Right lobe of liver (tissue), 6 donors: ENCODE measurements at places on chromosomes 2 and 18.
A peak's percentile ranks its signal among the peaks of the same experiment; 100 is the strongest.

- H3K36me3 ChIP-seq, result no peaks in the 10 kb centered on the region
- H3K27me3 ChIP-seq, result no peaks in the 10 kb centered on the region
- no peak overlapping the region for H3K4me3 ChIP-seq
- no peaks in the 10 kb centered on the region for H3K4me1 ChIP-seq
- no peak for DNase-seq
- no peak overlapping the region for H3K27ac ChIP-seq
Observed at GRCh38 chr2:234032279-234032856, 18.1 kb upstream of the SPP2 start.

DNA sequence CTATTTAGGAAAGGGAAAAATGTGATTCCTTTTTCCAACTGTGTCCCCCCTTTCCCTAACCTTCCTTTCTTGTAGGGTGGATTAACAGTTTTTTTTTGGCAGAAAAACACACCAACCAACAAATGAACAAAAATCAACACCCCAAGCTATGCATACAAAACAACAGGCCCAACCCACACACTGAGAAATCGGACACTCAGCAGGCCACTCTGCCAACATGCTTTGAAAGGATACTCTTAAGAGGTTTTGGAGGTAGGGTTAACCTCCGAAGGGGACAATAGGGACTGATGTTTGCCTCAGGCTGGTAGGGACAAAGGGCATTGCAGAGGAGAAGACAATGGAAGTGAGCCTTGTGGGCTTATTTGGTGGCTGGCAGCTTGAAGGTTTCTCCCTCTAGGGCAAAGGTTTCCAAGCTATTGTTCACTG, 33.1 kb upstream of the POLE4 start:
- no peaks in the 10 kb centered on the region for H3K27me3 ChIP-seq
- H3K4me3 ChIP-seq, result no peak overlapping the region
- DNase-seq, result no peak
- H3K4me1 ChIP-seq, result no peaks in the 10 kb centered on the region
- no peaks in the 10 kb centered on the region for H3K36me3 ChIP-seq

- H3K4me1 ChIP-seq, result no peaks in the 10 kb centered on the region
- H3K36me3 ChIP-seq, result no peaks in the 10 kb centered on the region
Observed at GRCh38 chr2:151947813-151948165, 119.6 kb upstream of the ARL5A start.

GRCh38 chr2:118678985-118679384, 168.5 kb downstream of the EN1 start:
- no peak overlapping the region for H3K4me3 ChIP-seq
- H3K27ac ChIP-seq, result no peak overlapping the region
- no peak for DNase-seq
- no peaks in the 10 kb centered on the region for H3K4me1 ChIP-seq
- H3K36me3 ChIP-seq, result no peaks in the 10 kb centered on the region

- peaks cover 11% of the 10 kb centered on the region for H3K4me1 ChIP-seq
- no peaks in the 10 kb centered on the region for H3K36me3 ChIP-seq
- DNase-seq, result no peak
- H3K27me3 ChIP-seq, result no peaks in the 10 kb centered on the region
Observed at GRCh38 chr2:54579682-54580620, 123.8 kb downstream of the SPTBN1 start.

DNA sequence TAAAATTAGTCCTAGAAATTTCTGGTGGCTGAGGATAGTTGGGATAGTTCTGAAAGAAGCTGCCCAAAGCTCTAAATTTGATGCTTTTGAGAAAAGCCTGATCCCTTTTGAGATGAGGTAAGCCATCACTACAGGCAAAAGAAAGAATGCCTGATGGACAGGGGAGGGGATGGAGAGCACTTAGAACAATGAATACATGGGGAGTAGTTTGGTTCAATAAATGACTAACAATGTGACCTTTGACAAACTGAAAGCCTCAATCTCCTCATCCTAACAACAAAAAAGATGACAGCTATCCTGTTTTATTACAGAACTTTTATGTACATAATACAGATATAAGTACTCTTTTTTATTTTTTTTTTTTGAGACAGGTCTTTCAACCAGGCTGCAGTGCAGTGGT, 42.7 kb downstream of the GFPT1 start:
- H3K36me3 ChIP-seq, result peaks cover 67% of the 10 kb centered on the region

DNA sequence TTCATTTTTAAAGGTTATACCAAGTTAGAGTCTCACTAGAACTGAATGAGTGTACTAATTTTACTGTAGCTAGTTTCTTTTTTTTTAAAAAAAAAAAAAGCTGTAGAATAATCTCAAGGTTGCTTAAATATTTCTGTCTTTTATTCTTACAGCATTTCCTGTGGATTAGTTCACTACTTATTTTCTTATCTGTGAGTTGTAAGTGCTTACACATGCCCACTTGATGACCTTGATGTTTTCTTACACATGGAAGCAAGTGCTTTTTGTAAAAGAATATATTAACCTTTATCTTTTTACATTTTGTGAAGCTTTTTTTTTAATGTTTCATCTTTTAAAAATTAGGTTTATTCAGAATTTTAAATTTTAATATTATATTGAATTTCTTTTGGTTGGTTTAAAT, 57.8 kb downstream of the MSH2 start:
- H3K27me3 ChIP-seq, result no peaks in the 10 kb centered on the region
- no peaks in the 10 kb centered on the region for H3K4me1 ChIP-seq
- DNase-seq, result no peak
- peaks cover 3% of the 10 kb centered on the region for H3K36me3 ChIP-seq
- no peak overlapping the region for H3K27ac ChIP-seq

- H3K36me3 ChIP-seq, result no peaks in the 10 kb centered on the region
- no peak for DNase-seq
- H3K27me3 ChIP-seq, result no peaks in the 10 kb centered on the region
- H3K4me1 ChIP-seq, result no peaks in the 10 kb centered on the region
Observed at GRCh38 chr2:6233993-6234392, 541.8 kb downstream of the SOX11 start.

DNA sequence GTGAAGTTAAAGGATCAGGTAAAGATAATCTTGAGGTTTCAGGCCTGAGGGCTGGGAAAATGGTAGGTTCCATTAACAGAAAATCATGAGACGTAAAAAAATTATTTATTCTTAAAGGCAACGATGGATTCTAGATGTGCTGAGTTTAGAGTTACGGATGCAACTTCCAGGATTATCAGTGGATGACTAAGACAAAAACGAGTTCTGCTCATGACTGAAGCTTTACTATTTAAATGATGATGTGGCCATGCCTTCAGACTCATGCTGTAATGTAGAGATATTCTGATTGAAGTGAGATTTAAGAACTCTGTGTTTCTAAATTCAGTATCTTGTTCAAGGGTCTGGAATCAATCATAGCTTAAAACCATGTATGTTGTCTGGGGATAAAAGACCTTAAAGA, 5.0 kb downstream of the TMEM237 start:
- H3K4me3 ChIP-seq, result no peak overlapping the region
- H3K27ac ChIP-seq, result no peak overlapping the region
- no peaks in the 10 kb centered on the region for H3K36me3 ChIP-seq

- no peaks in the 10 kb centered on the region for H3K36me3 ChIP-seq
- DNase-seq, result peak; percentile 94
- peak within 1 kb of the TSS; percentile 56 for H3K27ac ChIP-seq
- no peaks in the 10 kb centered on the region for H3K4me1 ChIP-seq
- H3K27me3 ChIP-seq, result no peaks in the 10 kb centered on the region
- peak within 1 kb of the TSS; percentile 77 for H3K4me3 ChIP-seq
Observed at GRCh38 chr2:210476194-210477128, at the start of gene LANCL1. TSS of gene LANCL1 (minus strand) at chr2:210476759. CDS start at chr2:210476396, 363 bp downstream.

- H3K36me3 ChIP-seq, result no peaks in the 10 kb centered on the region
- DNase-seq, result no peak
- H3K27me3 ChIP-seq, result no peaks in the 10 kb centered on the region
- no peak overlapping the region for H3K4me3 ChIP-seq
- H3K27ac ChIP-seq, result no peak overlapping the region
Observed at GRCh38 chr18:51211552-51211951, 14.1 kb upstream of the MEX3C start.

DNA sequence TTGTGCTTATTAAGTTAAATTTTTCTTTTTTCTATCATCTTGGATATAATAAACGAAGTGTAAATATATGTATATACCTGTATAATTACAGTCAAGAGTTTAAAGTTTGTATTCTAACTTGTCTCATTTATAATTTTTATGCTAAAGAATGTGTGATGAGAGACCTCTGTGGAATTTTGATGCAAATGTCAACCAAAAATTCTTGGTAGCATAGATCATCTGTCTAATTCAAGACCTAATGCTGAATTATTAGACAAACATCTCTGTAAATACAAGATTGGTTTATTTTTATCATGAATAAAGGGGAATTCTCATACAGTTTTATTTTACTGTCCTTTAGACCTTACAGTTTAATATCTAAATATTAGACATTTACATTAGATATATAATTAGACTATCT, 149.2 kb upstream of the VWC2L start:
- no peaks in the 10 kb centered on the region for H3K4me1 ChIP-seq
- H3K4me3 ChIP-seq, result no peak overlapping the region
- no peaks in the 10 kb centered on the region for H3K36me3 ChIP-seq
- no peak for DNase-seq
- no peaks in the 10 kb centered on the region for H3K27me3 ChIP-seq
- no peak overlapping the region for H3K27ac ChIP-seq

DNA sequence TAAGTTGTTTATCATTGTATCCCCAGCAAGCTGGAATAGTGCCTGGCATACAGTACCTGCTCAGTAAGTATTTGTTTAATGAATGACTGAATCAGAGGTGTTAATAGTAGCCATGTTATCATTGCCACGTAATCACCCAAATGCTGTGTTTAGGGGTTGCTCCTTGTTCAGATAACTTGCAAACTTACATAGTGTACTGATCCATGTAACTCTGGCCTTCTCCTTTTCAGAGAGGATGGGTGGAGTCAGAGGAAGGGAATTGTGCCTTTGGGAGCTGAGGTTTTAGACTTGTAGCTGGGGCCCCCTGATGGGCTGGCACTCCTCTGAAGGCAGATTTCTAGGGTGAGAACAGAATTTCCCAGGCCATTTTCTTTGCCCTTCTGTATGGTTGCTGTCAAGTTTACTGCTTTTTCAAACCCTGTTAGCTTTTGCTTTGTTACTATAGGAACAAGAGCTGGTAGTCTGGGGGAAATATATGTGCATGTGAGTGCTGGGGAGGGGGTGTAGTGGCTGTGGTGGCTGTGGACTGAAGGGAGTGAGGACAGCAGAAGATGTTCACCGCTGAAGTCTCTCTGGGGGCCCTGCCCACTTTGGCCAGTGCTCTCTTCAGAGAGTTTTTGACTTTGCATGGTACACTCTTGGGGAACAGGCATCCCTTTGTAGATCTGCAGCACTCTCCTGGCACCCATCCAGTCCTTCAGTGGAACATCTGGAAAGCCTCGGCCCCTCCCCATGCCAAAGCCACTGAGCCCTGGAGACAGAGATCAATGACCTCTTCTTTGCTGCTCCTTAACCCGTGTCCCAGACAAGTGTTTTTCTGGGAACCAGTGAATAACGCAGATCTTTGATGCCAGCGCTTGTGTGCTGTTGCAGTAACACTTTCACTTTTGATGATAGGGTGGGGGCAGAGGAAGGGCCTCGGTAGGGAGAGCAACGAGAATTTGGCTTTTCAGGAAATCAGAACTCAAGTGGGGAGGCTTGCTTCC, 209.0 kb downstream of the PRKCE start:
- H3K4me3 ChIP-seq, result no peak overlapping the region
- DNase-seq, result peak; percentile 52
- no peaks in the 10 kb centered on the region for H3K4me1 ChIP-seq
- no peaks in the 10 kb centered on the region for H3K27me3 ChIP-seq

- peaks cover 2% of the 10 kb centered on the region for H3K36me3 ChIP-seq
- no peak for DNase-seq
- H3K4me1 ChIP-seq, result peaks cover 11% of the 10 kb centered on the region
Observed at GRCh38 chr2:201004370-201004769, 40.9 kb upstream of the ORC2 start.

- H3K27ac ChIP-seq, result no peak overlapping the region
- H3K36me3 ChIP-seq, result no peaks in the 10 kb centered on the region
- H3K4me1 ChIP-seq, result peaks cover 13% of the 10 kb centered on the region
- no peak for DNase-seq
- H3K4me3 ChIP-seq, result no peak overlapping the region
- H3K27me3 ChIP-seq, result no peaks in the 10 kb centered on the region
Observed at GRCh38 chr2:203623096-203623495, 83.3 kb upstream of the CD28 start.

GRCh38 chr2:26724784-26725520, 32.4 kb downstream of the KCNK3 start:
- no peaks in the 10 kb centered on the region for H3K4me1 ChIP-seq
- H3K27ac ChIP-seq, result peak overlapping the region; percentile 43
- no peaks in the 10 kb centered on the region for H3K36me3 ChIP-seq
- H3K27me3 ChIP-seq, result peaks cover 17% of the 10 kb centered on the region
- no peak for DNase-seq
- H3K4me3 ChIP-seq, result no peak overlapping the region

DNA sequence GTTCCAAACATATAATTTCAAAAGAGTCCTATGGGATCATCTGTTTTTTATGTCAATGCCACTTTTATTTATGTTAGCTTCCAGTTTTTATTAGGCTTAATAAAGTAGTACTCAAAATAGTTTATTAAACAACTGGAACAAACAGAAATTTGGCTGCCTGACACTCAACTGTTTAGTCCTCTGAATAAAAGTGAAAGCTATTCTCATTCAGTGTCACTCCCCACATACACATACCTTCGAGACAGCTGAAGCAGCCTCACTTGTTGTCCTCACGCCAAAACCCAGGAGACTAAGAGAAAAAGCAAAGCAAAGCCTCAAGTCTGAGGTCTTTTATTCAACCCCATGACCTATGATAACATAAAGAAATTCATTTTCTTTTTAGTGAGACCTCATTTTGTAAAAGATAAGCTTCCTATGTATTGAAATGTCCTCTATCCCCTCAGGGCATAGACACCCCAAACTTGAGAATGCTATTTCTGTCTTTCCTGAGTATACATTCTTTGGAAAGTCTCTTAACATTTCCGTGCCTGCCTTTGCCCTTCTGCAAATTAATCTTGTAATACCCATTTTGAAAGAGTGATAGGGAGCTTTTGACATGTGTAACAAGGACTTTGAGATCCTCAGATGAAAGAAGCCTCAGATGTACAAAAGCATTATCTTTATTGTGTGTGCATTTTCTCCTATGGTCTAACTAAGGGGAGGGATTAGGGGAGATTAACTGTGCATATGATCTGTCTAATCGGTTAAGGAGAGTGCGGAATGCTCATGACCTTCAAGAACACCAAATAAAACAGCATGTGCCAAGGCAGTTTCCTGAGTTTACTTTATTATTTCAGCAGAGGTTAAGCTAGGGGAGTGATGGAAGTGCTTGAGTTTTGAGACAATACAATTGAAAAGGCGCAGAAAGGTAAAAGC, 1523.7 kb upstream of the PIK3C3 start:
- H3K4me1 ChIP-seq, result no peaks in the 10 kb centered on the region
- H3K4me3 ChIP-seq, result no peak overlapping the region
- H3K27ac ChIP-seq, result no peak overlapping the region
- no peaks in the 10 kb centered on the region for H3K27me3 ChIP-seq
- DNase-seq, result no peak
- no peaks in the 10 kb centered on the region for H3K36me3 ChIP-seq

DNA sequence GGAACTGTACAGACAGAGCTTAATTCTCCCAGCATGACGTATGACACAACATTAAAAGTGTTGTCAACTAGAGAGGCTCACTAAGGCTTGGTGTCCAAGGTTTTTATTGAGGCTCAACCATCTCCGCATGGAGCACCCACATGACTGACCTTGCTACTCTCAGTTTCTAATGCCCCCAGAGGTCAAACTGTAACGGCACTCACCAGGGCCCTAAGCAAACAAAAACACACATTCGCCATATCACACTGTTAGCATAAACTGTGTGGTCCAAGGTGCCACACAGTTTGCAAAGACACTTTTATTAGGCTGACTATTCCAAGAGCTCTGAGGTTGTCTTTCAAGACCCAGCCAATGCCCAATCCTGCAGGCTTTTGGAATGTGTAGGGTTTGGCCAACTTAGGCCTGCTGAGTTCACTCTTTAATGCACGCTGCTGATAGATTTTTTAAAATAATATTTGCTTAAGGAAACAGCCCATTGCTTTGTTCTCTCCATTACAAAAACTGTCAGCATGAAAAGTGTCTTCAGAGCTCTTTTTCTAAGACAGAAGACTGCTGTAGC, 114.9 kb downstream of the DSC3 start:
- H3K27me3 ChIP-seq, result no peaks in the 10 kb centered on the region
- H3K4me3 ChIP-seq, result no peak overlapping the region
- no peaks in the 10 kb centered on the region for H3K36me3 ChIP-seq
- DNase-seq, result no peak
